ENCODE measurements at places on chromosomes 11 and 22.

DNA sequence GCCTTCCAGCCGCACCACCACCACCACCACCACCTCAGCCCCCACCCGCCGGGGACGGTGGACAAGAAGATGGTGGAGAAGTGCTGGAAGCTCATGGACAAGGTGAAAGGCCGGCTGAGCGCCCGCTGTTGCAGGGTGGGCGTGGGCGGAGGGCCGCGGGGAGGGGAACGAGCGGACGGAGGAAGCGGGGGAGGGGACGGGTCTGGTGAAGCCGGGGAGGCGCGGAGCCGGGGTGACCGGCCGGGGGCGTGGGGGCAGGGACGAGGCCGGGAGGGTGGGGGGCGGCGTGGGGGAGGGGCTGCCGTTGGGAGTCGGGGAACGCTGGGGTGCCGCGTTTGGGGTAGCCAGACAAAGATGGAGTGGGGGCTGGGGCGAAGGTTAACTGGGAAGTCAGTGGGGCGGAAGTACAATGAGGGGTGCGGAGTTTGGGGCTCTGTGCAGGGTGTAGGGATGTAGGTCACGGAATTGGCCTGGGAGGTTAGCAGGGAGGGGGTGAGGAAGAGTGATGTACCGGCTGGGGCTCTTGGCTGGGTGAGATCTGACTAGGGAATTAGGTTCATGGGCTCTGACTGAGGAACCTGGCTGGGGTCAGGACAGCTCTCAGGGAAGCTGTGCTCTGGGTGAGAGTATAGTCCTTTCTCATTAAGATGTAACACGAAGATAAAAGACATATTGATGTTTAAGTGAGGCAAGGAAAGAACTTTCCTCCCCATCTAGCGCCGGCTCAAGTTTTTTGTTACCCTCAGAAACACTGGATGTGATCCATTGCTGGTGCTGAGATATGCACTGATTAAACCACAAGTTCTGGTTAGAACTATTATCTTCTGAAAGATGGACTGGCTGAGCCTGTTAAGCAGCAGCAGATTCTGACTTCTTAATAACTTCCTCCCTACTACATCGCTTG, 624 bp downstream of the CBL start:
- DNase-seq, result no peak

DNA sequence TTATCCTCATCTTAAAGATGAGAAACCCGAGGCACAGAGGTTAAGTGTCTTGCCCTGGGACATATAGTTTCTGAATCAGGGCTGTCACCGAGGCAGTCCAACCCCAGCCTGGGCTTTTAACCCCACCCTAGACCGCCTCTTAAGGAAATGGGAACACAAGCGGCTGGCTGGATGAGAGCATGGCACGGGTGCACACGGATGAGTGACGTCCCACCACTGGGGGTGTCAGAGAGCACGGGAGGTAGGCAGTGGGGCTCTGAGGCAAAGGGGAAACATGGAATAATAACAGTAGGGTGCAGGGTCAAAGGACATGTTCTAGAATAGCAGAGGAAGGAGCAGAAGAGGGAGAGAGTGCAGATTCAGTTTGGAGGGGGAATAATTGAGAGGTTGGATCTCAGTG, 22.3 kb downstream of the PPFIBP2 start:
- no peak for DNase-seq

DNA sequence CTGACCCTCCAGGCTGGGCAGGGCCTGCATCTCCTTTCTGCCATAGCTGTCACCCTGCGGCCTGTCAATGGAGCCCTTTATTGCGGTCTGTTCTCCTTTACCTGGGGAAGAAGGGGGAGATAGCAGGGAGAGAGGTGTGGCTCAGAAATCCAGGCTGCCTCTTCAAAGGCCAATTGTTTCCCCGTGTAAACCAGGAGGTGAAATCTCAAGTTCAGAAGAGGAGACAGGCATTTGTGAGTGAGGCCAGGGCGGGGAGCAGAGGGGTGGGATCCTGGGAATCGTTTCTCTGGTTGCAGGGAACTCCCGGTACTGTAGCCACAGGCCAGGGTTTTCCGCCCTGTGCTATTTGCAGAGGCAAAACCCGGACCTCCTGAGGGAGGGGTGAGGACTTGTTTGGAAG, 9.1 kb downstream of the DCPS start:
- no peak for DNase-seq

- peak; percentile 41 for DNase-seq
These were observed 53.9 kb upstream of the CEP126 start for GRCh38 chr11:101860696-101861427.

DNA sequence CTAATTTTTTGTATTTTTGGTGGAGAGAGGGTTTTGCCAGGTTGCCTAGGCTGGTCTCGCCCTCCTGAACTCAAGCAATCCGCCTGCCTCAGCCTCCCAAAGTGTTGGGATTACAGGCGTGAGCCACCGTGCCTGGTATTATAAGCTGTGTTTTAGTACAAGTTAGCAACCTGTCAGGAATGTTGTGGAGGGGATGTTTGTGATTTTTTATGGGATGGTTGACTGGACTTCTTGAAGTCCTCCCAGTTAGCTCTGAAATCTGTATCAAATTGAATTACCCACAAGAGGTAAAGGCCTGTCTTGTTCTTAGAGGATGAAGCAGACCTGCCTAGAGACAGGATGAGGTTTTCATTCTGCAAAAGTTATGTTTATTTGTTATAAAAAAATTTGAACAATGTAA, 34.1 kb upstream of the IL18BP start:
- no peak for DNase-seq
